Esophagus muscularis mucosa (tissue), 4 donors: ENCODE measurements at places on chromosomes 11 and 22. TPM values are rescaled to one million over a fixed set of nuclear protein-coding genes. Genes with fewer than 3 reads are reported as not detected.

GRCh38 chr22:44316393-44317122 is 3.8 kb upstream of the SHISAL1 start:
- H3K4me3 ChIP-seq = no peak overlapping the region
- no peaks in the 10 kb centered on the region for H3K27me3 ChIP-seq
- no peak for DNase-seq
- no peak overlapping the region for H3K27ac ChIP-seq

DNA sequence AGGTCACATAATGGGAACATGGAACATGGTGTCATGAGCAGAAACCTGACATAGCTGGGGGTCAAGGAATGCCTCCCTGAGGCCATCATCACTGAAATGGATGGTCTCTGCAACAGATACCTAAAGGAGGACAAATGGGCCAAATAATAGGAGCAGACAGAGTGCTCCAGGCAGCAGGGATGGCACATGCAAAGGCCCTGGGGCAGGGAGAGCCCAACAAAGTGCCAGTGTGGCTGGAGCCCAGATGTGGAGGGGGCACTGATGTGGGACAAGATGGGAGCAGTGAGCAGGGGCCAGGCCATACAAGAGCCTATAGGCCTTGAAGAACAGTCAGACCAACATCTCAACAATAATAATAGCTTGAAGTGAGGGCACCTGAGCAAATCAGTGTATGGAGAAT is 497.8 kb downstream of the MN1 start:
- H3K4me3 ChIP-seq = no peak overlapping the region
- no peak overlapping the region for H3K27ac ChIP-seq
- no peaks in the 10 kb centered on the region for H3K4me1 ChIP-seq
- H3K27me3 ChIP-seq = peaks cover 20% of the 10 kb centered on the region
- no peaks in the 10 kb centered on the region for H3K36me3 ChIP-seq

DNA sequence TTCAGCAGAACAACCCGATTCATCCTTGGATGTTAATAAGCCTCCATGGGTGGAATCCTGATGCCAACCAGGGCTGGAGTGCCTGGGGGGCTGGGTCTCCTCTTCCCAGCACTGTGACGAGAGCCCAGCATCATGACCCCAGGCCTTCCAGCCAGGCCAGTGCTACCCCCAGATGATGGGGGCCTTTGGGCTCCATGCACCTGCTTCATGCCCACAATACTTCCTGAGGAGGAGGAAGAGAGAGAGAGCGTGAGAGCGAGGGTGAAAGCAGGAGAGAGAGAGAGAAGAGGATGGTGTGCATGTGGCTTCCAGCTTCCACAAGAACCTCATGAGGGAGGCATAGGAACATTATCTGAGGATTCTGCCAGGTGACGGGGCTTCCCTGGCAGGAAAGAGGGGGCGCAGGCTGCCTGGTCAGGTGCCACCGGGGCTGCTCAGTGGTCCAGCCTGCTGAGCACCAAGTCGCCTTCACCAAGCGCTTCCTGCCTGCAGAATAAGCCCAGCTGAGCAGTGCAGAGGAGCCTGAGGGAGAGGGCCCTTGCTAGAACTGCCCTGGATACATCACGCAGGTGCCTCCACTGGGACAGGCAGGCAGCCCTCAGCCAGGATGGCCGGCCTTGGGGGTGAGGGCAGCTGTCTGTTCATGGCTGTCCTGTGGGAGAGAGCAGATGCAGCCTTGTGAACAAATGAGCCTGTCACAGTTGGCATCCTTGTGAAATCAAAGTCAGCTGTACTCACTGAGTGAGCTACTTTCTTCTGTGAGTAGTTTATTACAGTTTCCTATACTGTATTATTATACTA is 243.3 kb upstream of the B3GAT1 start:
- H3K36me3 ChIP-seq = no peaks in the 10 kb centered on the region
- no peak overlapping the region for H3K27ac ChIP-seq
- H3K4me3 ChIP-seq = no peak overlapping the region
- no peaks in the 10 kb centered on the region for H3K27me3 ChIP-seq

DNA sequence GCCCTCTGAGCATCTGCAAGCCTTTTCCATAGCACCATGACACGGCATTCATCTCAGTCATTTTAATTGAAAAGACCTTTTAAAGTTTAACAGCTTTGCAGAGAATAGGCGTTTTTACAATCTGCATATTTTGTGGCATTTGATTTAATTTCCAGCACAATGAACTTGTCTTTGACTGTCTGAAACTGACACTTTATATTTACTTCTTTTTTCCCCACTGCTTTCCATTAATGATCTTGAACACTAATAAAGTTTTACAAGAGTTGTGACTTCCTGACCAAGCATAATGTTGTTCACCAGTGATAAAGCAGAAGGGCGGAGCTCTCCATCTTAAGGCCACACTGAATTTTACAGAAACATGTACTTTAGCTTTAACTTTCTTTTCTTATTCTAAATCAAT is 548.7 kb downstream of the FAM181B start:
- DNase-seq = no peak
- no peak overlapping the region for H3K27ac ChIP-seq
- H3K36me3 ChIP-seq = no peaks in the 10 kb centered on the region
- no peak overlapping the region for H3K4me3 ChIP-seq

GRCh38 chr22:19663286-19663815 is 51.0 kb upstream of the SEPTIN5 start:
- no peak overlapping the region for H3K27ac ChIP-seq
- no peak for DNase-seq
- no peaks in the 10 kb centered on the region for H3K27me3 ChIP-seq
- H3K4me3 ChIP-seq = no peak overlapping the region
- no peaks in the 10 kb centered on the region for H3K36me3 ChIP-seq

DNA sequence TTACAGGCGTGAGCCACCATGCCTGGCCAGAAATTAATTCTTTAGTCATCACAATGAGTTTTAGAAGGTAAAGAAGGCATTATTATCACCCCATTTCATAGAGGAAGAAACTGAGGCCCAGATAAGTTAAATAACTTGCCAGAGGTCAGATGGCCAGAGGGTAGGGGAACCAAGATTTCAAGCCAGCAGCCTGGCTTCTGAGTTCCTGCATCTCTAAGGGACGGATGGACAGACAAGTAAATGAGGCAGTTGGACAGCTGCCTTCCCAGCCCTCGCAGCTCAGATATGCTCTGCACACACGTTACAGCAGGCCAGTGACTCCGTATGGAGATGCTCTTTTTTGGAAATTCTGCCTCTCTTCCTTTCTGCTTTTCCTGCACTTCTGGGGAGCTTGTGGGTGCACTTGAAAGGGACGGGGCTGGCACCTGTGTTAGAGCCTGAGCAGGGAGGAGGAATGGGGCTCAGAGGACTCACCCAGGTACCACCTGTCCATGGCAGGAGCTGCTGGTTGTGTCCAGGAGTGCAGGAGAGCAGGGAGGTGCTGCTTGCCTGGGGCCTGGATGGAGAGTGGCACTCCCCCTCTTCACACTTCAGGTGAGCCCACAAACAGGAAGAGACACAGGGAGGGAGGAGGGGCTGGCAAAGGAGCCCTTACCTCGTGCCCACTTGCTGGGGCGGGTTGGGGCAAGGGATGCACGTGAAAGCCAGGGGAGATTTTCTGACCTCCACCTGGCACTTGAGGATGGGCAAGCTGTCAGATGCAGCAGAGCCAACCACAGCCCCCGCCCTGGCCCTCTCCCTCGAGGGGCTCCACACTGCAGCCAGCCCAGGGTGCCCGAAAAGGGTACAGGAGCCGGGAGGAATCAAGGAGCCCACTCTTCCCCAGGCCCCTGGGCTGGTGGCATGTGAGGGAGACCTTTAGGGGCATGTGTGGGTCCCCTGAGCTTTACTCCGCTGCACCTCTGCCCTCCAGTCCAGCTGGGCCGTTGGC is 3.3 kb upstream of the FXYD2 start:
- no peak overlapping the region for H3K4me3 ChIP-seq
- DNase-seq = no peak
- H3K36me3 ChIP-seq = no peaks in the 10 kb centered on the region
- H3K27ac ChIP-seq = peak overlapping the region; percentile 73
- peaks cover 57% of the 10 kb centered on the region for H3K4me1 ChIP-seq

DNA sequence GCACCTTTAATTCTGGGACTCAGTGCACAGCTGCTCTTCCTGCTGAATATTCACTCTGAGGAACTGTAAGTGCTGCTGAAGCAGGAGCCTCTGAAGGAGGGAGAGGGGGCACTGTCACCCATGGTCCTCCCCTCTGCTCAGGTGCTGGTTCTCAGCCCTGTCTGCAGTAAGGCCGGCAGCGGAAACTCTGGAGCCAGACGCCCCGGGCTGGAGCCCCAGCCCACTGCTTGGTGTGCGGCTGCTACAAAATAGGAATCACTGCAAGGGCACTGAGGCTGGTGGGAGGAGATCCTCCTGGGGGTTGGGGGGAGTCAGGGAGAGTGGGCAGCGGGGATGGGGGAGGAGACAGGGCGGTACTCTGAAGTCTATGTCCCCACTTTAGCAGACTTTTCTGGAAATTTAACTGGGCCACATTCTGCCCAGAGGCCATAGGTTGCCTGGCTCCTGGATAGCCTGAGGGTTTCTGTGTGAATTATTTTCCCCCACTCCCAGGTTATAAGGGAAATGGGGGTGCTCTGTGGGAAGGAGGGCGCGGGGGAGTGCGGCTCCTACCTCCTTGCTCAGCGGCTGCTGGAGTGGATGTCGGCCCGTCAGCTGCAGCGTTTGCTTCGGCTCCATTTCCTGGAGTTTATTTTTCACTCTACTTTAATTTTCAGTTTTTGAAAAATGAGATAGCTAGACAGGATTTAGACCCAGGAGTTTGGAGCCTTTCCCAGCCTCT is 33.6 kb downstream of the TBC1D22A start:
- H3K4me1 ChIP-seq = peaks cover 19% of the 10 kb centered on the region
- H3K27ac ChIP-seq = no peak overlapping the region
- peaks cover 81% of the 10 kb centered on the region for H3K36me3 ChIP-seq
- H3K27me3 ChIP-seq = no peaks in the 10 kb centered on the region
- no peak for DNase-seq
- H3K4me3 ChIP-seq = no peak overlapping the region

The GRIA4 gene
- total RNA-seq = 0.33 TPM

The TSPAN32 gene
- 3.5 TPM for total RNA-seq

The SLC35F2 gene
- 4.1 TPM for total RNA-seq

The RAB39A gene
- 2.5 TPM for total RNA-seq
